Astrocyte (in vitro differentiated cells and primary cell): ENCODE measurements at places on chromosomes 2 and 18.

DNA sequence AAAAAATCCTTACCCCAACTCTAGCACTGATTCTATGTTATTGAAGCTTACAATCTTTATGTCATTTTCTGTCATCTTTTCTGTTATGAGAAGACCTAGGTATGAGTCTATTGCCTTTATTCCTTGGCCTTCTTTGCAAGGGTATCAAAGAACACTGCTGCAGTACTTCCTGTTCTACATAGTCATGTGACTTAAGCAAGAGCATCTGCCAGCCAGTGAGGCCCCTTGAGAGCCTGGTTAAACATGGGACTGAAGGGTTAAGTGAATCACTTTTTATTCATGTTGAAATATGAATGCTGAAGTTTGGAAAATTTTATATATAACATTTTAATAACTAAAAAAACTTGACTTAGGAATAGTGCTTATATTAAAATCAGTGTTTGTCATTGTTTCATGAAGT lies 844 bp upstream of the CPS1 start:
- no peaks in the 10 kb centered on the region for H3K27me3 ChIP-seq
- DNase-seq, result no peak
- H3K27ac ChIP-seq, result no peak overlapping the region
- no peaks in the 10 kb centered on the region for H3K4me1 ChIP-seq
- H3K4me3 ChIP-seq, result no peak overlapping the region

- no peak overlapping the region for H3K4me3 ChIP-seq
- H3K27ac ChIP-seq, result no peak overlapping the region
- peaks cover 2% of the 10 kb centered on the region for H3K36me3 ChIP-seq
- H3K4me1 ChIP-seq, result no peaks in the 10 kb centered on the region
Measured at GRCh38 chr2:66547118-66547517, 112.2 kb downstream of the MEIS1 start.

DNA sequence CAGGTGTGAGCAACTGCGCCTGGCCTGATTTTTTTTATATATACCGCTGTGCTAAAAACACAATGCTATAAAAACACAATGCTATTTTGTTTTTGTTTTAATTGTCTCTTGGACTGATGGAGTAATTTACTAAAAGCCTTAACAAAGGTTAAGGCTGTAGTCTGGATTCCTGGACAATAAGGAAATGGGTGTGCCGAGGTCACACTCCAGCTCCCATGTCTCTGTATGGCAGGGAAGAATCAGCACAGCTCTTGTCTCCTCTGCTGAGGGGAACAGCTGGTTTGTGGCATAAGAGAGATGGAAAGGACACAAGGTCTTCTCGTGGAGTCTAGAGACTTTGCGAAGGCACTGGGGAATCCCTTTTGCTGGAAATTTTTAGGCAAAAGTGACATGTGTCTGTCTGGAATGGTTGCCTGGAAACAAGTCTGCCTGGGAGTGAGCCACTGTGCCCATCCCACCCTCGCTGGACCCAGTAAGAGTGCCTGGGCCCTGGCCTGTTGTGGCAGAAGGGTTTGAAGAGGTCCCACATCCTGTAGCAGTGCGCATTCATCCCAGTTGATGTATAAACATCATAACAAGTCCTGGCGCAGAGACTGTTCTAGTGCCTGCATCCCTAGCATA lies 73.1 kb downstream of the MAPK4 start:
- H3K27ac ChIP-seq, result no peak overlapping the region
- H3K27me3 ChIP-seq, result no peaks in the 10 kb centered on the region
- no peak overlapping the region for H3K4me3 ChIP-seq

- no peaks in the 10 kb centered on the region for H3K4me1 ChIP-seq
- H3K27me3 ChIP-seq, result no peaks in the 10 kb centered on the region
- no peak overlapping the region for H3K27ac ChIP-seq
- DNase-seq, result peak; percentile 43
- H3K4me3 ChIP-seq, result no peak overlapping the region
Measured at GRCh38 chr2:51120754-51121280, 88.9 kb upstream of the NRXN1 start.

GRCh38 chr18:12421732-12422131 lies 14.0 kb downstream of the PRELID3A start:
- no peaks in the 10 kb centered on the region for H3K36me3 ChIP-seq
- H3K4me1 ChIP-seq, result no peaks in the 10 kb centered on the region
- no peak overlapping the region for H3K4me3 ChIP-seq
- no peak overlapping the region for H3K27ac ChIP-seq
- no peak for DNase-seq

DNA sequence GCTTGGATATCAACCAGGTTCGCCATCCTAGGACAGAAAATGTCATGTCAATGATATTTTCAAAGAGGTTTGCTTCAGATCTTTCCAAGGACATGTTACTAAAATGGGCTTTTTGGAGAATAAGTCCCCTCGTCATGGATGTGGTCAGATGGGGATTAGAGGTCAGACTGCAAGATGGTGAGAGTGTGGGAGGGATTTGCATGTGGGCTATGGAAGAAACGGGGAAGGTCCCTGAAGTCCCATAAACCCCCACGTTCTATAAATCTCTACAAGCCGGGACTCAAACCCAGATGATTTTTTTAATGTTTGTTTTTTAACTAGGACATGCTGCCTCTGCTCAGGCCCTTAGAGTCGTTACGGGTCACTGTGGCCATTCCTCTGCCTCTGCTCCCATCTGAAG lies 37.7 kb upstream of the IGFBP5 start:
- no peaks in the 10 kb centered on the region for H3K4me1 ChIP-seq
- no peak for DNase-seq
- H3K36me3 ChIP-seq, result no peaks in the 10 kb centered on the region
- H3K4me3 ChIP-seq, result no peak overlapping the region

DNA sequence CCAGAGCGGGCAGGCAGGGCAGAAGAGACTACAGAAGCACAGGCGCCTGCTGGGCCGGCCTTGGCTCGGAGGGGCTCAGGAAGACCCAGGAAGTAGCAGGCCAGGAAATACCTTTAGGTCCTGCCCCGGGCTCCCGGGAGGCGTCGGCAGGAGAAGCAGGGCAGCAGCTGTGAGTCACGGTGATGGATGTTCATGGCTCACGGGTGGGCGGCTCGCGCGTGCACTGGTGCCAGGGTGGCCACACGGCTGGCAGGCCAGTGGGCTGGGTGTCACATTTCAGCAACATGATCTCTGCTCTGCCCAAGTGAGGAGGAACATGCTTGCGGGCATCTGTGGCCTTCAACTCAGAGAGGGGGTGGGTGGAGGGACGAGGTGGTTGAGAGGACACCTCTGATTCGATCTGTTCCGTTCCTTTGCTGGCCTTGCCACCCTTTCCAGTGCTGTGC lies 139.3 kb downstream of the KLHL29 start:
- no peaks in the 10 kb centered on the region for H3K27me3 ChIP-seq
- no peak overlapping the region for H3K4me3 ChIP-seq
- peak; percentile 54 for DNase-seq
- H3K36me3 ChIP-seq, result no peaks in the 10 kb centered on the region
- H3K4me1 ChIP-seq, result peaks cover 7% of the 10 kb centered on the region

- no peaks in the 10 kb centered on the region for H3K36me3 ChIP-seq
- DNase-seq, result peak; percentile 91
- peak overlapping the region; percentile 71 for H3K27ac ChIP-seq
- H3K4me3 ChIP-seq, result no peak overlapping the region
Measured at GRCh38 chr2:40401896-40402295, 50.0 kb downstream of the SLC8A1 start.

DNA sequence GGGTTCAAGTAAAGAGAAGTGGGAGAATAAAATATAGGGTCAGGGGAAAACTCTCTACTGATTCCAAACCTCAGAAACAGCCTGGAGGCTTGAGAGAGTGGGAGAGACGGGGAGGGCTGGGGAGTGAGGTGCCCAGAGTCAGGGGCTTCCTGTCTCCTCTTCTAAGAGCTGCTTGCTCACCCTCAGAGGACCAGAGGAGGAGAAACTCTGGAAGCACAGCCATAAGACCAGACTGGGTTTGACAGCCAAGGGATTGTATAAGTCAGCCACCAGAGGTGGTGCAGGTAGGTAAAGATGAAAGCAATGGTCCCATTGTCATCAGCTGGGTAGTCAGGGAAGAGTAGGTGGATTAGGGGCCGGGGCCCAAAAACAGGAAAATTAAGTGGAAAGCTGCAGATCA lies 259.4 kb downstream of the TNS1 start:
- H3K27ac ChIP-seq, result no peak overlapping the region
- H3K4me3 ChIP-seq, result no peak overlapping the region
- no peak for DNase-seq
- H3K36me3 ChIP-seq, result no peaks in the 10 kb centered on the region
- peaks cover 13% of the 10 kb centered on the region for H3K4me1 ChIP-seq

- DNase-seq, result no peak
- H3K27me3 ChIP-seq, result peaks cover 11% of the 10 kb centered on the region
- H3K4me3 ChIP-seq, result no peak overlapping the region
- no peak overlapping the region for H3K27ac ChIP-seq
Measured at GRCh38 chr2:101361522-101361921, 25.8 kb downstream of the CREG2 start.

- H3K27ac ChIP-seq, result no peak overlapping the region
- DNase-seq, result no peak
- peaks cover 10% of the 10 kb centered on the region for H3K4me1 ChIP-seq
- peak overlapping the region; percentile 70 for H3K4me3 ChIP-seq
Measured at GRCh38 chr18:80246445-80247392, 595 bp downstream of the PARD6G start.

DNA sequence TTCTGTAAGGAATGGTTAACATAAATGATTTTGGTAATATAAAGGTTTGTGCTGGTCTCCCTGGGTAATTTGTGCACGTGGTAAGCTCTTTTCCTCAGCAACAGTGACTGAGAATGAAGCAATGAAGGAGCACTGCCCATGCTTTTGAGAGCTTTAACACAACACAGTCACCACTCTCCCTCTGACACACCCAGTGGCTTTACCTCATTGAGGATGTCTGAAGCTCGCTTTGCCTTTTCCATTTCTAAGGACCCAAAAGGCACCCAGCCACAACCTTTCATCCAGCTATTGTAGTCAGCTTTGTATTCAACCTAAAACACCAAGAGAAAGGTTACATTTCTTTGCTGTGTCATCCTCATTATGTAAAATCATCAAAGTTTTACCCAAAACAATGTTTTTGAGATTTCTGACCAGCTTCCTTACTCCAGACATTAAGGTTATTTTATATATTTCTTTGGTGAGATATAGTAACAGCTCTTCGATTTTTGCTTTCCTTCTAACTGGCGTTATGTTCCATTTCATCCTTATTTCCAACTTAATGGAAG lies 51.7 kb downstream of the NEB start:
- H3K36me3 ChIP-seq, result no peaks in the 10 kb centered on the region
- no peaks in the 10 kb centered on the region for H3K4me1 ChIP-seq
- no peak overlapping the region for H3K4me3 ChIP-seq
- no peak for DNase-seq
- no peaks in the 10 kb centered on the region for H3K27me3 ChIP-seq

DNA sequence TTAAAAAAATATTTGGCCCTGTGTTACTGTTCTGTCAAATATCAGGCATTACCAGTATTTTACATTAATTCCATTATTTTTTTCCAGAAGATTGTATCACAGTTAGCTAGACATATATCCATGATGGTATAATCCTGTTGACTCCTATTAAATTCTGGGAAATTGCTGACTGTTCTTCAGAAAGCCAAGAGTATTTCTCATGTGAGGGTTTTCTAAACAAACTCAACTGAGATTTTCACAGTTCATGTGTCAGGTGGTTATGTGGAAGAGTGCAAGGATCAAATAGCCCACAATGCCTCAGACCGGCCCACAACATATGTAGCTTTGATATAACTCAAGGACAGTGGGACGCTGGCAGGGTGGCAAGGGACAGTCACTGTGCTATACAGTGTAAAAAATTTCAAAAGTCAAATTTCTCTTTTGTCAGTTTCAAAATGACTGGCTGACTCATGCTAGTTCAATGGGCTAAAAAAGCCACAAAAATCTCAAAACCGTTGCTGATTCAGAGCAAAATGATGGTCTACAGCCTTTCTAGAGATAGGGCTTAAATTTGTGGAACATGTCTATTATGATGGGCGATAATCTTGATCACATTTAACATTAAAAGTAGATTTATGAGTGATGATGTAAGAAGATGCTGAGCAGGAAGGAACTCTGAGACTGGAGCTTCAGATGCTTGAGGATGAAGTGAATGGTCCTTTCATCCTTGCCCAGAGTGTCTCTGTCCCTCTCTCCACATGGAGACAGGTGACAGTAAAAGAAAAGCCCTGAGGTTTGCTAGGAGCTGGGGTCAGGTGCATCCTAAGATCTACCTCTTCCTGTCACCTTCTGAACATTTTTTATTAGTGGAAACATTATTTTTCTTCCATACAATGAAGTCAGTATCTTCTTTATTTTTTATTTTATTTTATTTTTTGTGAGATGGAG lies 175.8 kb upstream of the PIEZO2 start:
- H3K4me1 ChIP-seq, result peaks cover 47% of the 10 kb centered on the region
- H3K27ac ChIP-seq, result peak overlapping the region; percentile 94
- peak; percentile 93 for DNase-seq
- no peaks in the 10 kb centered on the region for H3K36me3 ChIP-seq
- H3K27me3 ChIP-seq, result no peaks in the 10 kb centered on the region
- H3K4me3 ChIP-seq, result no peak overlapping the region

DNA sequence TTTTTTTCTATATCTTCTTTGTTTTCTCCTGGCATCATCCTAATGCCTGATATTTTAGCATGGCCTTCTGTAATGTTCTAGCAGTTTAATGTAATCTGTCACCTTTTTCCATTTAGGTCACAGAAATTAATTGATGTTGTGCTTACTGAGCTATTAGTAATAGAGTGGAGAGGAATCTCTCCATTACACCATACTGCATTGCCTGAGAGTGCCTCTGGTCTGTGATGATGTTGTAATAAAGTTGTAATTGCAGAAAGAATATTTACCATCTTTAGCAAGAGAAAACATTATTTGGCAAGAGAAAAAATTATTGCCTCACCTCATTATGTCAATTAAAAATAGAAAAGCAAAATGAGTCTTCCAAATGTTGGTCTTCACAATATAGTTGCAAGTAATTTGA lies 213.2 kb downstream of the KCNJ3 start:
- no peaks in the 10 kb centered on the region for H3K27me3 ChIP-seq
- H3K36me3 ChIP-seq, result no peaks in the 10 kb centered on the region
- no peaks in the 10 kb centered on the region for H3K4me1 ChIP-seq
- H3K27ac ChIP-seq, result no peak overlapping the region
- DNase-seq, result no peak

DNA sequence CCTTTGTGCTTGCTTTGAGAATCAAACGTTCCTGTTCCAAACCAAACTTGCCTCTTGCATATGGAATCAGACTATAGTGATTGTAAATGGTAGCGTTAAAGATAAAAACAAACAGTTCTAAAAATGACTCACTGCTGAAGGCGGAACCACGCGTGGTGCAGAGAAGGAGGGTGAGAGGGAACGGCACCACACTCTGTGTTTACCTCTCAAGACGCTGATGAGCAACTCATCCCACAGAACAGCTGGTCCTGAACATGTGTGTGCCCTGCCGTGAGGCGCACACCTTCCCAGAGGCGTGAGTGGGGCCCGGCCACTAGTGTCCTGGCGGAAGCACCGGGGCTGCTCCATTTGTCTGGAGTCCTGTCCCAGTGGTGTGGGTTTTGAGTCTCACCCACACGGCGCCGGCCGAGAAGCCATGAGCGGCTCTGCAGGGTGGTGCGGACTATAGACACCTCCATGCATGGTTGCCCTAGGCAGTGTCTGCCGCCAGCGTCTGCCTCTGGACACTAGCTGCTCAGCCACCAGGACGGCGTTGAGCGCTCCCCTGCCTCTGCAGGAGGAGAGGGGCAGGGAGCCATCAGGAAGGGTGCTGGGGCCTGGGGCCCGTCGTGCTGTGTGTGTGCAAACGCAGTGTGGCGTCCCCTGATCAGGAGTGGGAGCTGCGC lies 52.1 kb downstream of the NFATC1 start:
- H3K36me3 ChIP-seq, result no peaks in the 10 kb centered on the region
- no peak overlapping the region for H3K27ac ChIP-seq
- peaks cover 4% of the 10 kb centered on the region for H3K4me1 ChIP-seq
- no peak overlapping the region for H3K4me3 ChIP-seq
- no peaks in the 10 kb centered on the region for H3K27me3 ChIP-seq
- DNase-seq, result peak; percentile 36
